Metanephros (tissue), 2 donors: ENCODE measurements at places on chromosomes 11 and 22. TPM values are rescaled to one million over a fixed set of nuclear protein-coding genes. Genes with fewer than 3 reads are reported as not detected.

GRAMD1B gene
- 21.3 TPM for total RNA-seq

OR51E1 gene
- 1.3 TPM for total RNA-seq

POLD4 gene
- 15.9 TPM for total RNA-seq

DDT gene
- 293 TPM for total RNA-seq

ALG12 gene
- 28.6 TPM for total RNA-seq

OR51B5 gene
- 2.3 TPM for total RNA-seq

MFRP gene
- total RNA-seq, result 0.06 TPM
